ENCODE measurements at places on chromosomes 2 and 18.

GRCh38 chr2:101002562-101003277 lies 631 bp downstream of the RPL31 start:
- no peak for DNase-seq

GRCh38 chr2:241146286-241146685 lies 3.0 kb downstream of the PASK start:
- DNase-seq = no peak

DNA sequence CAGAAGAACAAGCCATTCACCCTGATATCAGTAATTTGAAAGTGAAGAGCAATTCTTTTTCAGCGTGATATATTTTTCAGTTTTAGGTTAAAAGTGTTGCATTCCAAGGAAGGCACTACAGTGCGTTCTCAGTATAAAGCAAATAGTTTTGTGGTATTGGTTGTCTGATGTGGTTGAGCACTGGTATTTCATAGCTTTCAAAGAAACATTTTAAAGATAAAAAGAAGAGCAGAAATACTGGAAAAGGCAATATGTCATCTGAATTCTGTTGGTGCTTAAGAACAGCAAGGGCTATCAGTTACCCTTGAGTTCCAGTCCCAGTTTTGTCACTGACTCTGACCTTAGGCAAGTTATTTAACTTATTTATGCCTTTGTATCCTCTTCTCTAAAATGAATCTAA lies 191.6 kb downstream of the BABAM2 start:
- DNase-seq = no peak

GRCh38 chr2:96692094-96692971 lies 47.5 kb downstream of the LMAN2L start:
- no peak for DNase-seq

DNA sequence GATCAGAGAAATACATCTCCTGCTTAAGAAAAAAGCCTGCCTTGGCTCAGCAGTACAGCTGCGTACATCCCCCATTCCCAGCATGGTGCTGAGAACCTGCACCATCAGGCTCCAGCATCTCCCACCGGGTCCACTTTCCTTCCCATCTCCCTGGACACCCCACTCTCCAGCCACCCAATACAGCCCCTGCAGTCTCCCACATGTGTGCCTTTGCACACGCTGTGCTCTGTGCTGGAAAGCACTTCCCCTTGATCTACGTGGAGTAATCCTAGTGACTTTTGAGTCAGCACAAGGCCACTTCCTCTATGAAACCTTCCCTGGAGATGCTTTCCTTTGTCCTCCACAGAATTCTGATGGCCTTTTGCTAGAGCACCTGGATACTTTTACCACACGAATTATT lies 17.0 kb downstream of the STAT1 start:
- no peak for DNase-seq

- DNase-seq = no peak
Measured at GRCh38 chr18:48621240-48621639, 82.4 kb downstream of the CTIF start.

All from CD8-positive, alpha-beta T cell (primary cell).